ENCODE measurements at places on chromosomes 6 and 20.

GRCh38 chr20:62977613-62978560 is 25.4 kb downstream of the SLC17A9 start:
- H3K4me1 ChIP-seq, result peaks cover 14% of the 10 kb centered on the region
- H3K27ac ChIP-seq, result no peak overlapping the region
- DNase-seq, result no peak
- H3K27me3 ChIP-seq, result peaks cover 100% of the 10 kb centered on the region

DNA sequence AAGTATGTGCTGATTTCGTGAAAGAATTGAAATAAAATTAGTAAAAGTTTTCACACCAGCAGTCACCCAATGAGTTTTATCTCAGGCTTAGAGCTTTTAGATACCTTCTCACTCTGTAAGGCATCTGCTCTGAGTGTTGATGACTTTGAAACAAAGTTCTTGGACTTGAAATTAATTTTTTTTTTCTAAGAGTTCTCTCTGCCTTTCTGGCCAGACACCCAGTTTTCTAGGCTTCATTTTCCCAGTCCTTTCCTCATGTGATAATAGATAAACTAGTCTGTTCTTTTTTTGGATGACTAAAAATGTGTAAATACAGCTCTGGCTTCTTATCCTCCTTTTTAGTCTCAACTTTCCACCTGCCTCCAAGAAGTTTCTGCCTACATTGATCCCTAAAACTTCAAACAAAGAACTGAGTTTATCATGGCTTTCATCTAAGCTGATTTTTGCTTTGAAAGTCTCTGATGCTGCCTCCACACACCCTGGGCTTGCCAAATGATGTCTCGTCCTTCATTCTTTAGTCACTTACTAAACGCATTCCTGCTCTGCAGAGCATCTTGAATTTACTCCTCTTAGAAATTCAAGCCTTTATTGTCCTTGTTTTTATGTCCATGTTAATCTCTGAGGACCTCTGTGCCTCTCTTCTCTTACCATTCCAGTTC is 32.7 kb downstream of the SLX4IP start:
- peaks cover 29% of the 10 kb centered on the region for H3K4me1 ChIP-seq
- H3K36me3 ChIP-seq, result no peaks in the 10 kb centered on the region
- no peak for DNase-seq
- no peak overlapping the region for H3K27ac ChIP-seq
- no peak overlapping the region for H3K4me3 ChIP-seq
- no peaks in the 10 kb centered on the region for H3K27me3 ChIP-seq

- no peaks in the 10 kb centered on the region for H3K36me3 ChIP-seq
- DNase-seq, result no peak
- no peaks in the 10 kb centered on the region for H3K27me3 ChIP-seq
Observed at GRCh38 chr6:90411292-90411781, 114.7 kb upstream of the BACH2 start.

DNA sequence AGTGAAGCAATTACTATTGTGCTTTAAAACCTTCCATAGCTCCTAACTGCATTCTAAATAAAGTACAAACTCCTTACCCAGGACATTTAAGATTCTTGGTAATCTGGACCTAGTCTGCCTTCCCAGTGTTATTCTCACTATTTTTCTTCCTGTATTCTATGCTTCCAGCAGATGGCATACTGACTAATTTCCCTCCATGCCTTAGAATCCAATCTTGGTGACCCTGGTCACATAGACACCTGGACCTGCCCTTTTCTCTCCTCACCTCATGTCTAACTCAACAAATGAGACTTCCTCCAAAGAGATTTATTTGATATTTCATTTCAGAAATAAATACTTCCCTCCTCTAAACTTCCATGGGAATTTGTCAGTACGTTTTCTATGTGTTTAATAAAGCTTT is 25.8 kb downstream of the ROS1 start:
- DNase-seq, result no peak
- no peaks in the 10 kb centered on the region for H3K36me3 ChIP-seq
- H3K27ac ChIP-seq, result no peak overlapping the region
- no peak overlapping the region for H3K4me3 ChIP-seq

All from suprapubic skin (tissue), 4 donors.